ENCODE measurements at places on chromosomes 7 and 10.

DNA sequence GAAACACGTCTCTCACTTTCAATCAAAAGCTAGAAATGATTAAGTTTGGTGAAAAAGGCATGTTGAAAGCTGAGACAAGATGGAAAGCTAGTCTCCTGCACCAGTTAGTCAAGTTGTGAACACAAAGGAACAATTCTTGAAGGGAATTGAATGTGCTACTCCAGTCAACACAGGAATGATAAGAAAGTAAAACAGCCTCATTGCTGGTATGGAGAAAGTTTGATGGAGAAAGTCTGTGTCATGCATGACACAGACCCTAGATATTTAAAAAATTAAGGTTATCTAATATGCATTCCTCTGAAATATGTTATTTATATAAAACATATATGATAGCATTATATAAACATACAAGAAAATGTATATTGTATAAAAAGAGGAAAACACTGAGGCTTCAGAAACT lies 699.4 kb upstream of the FZD8 start:
- DNase-seq: no peak

DNA sequence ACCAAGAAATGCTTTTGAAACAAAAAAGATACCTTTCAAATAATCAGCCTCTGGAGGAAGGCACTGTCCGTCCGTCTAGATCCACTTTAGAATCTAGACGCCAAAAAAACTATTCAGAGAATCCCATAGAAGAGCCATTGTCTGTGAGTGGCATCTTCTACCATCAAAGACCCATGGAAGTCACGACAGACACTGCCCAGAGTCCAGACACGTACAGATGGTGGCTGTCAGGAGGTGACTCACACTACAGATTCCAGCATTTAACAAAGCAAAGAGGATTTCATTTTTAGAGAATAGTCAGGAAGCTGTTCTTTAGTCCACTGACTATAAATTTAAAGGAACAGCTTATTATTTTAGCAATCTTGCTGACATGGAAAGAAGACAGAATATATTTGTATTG lies 11.7 kb downstream of the C1QL3 start:
- no peak for DNase-seq

GRCh38 chr7:102012941-102013461 lies 195.6 kb downstream of the CUX1 start:
- DNase-seq: no peak

- no peak for DNase-seq
Measured at GRCh38 chr7:155796381-155797261, 15.6 kb downstream of the SHH start.

DNA sequence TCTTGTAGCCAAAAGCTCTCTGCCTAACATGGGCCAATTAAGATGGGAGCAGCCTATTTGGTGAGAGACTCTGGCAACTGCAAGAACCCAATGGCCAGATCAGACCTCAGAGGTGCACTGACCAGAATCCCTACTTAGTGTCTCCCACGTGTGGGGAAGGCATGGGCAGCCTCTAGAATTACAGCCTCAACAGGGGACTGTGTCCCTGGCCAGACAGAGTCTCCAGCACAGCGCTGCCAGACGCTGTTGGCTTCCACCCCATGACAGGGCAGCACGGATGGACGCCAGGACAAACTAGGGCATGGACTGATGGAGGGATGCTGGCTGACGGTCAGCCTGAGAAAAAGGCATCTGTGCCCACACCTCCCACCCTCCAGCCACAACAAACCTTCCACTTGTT lies 729.3 kb upstream of the AUTS2 start:
- DNase-seq: no peak

DNA sequence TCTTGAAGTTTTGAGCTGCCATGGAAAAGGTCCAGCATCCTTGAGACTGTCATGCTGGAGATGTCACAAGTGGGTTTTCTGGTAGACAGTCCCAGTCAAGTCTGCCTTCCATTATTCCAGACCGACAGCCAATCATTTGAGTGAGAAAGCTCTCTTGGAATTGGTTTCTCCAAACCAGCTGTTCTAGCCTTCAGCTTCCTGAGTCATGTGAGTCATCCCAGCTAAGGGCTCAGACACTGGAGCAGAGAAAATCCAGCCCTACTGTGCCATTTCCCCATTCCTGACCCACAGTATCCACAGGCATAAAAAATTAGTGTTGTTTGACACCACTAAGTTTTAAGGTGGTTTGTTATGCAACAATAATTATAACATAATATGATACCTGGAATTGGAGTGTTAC lies 219.0 kb downstream of the ADRA2A start:
- no peak for DNase-seq
